Esophagus squamous epithelium (tissue), 5 donors: ENCODE measurements at places on chromosomes 6 and 20.

GRCh38 chr6:36362551-36363370 is 24.7 kb downstream of the ETV7 start:
- no peaks in the 10 kb centered on the region for H3K36me3 ChIP-seq
- H3K27me3 ChIP-seq = no peaks in the 10 kb centered on the region
- H3K27ac ChIP-seq = no peak overlapping the region

DNA sequence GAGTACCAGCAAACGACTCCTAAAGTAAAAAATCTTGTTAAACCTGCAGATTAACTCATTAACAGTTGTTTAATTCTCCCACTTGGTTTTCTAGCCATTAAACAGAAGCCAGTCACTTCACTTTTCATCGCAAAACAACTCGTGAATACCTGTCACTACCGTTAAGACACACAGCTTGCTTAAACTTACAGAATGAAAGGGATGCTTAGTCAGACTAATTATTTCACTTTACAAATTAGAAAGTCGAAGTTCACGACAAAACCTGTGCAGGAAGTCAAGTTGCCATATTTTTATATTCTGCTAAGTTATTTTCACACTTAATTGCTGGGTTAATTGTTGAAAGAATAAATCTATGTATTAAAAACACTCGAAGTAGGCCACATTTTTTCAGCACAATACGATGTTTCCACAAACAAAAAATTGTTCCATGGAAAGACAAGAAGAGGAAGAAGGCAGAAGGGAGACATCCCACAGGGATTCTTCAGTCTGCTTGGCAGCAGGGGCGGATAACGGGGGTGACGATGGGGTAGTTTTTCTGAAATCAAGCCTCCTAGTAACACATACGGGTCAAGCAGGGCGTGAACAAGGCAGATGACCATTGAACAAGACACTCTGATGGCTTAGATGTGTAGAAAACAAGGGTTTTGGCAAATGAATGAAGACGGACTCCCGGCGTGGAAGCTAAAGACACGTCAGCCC is 933 bp downstream of the SSR1 start:
- no peaks in the 10 kb centered on the region for H3K4me1 ChIP-seq
- peak overlapping the region; percentile 93 for H3K27ac ChIP-seq
- no peaks in the 10 kb centered on the region for H3K27me3 ChIP-seq
- H3K4me3 ChIP-seq = peak overlapping the region; percentile 74

DNA sequence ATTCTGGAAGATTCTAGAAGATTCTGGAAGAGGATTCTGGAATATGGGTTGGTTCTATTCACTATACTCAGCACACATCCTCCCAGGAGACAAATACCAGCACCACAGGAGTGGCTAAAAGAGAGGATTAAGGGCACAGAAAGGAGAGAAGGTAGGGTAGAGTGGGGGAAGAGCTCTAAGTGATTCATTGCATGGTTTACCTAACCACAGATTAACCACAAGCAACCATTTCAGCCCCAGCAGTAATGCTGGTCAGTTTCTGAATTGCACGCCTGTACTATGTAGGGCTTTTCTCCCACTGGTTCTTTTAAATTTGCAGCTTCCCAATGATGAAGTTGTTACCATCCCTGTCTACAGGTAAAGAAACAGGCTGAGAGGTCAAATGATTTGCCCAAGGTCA is 192.7 kb upstream of the PMEPA1 start:
- no peaks in the 10 kb centered on the region for H3K4me1 ChIP-seq
- H3K27me3 ChIP-seq = no peaks in the 10 kb centered on the region
- H3K36me3 ChIP-seq = no peaks in the 10 kb centered on the region
- H3K27ac ChIP-seq = no peak overlapping the region

- no peaks in the 10 kb centered on the region for H3K27me3 ChIP-seq
- no peak overlapping the region for H3K27ac ChIP-seq
- H3K4me1 ChIP-seq = peaks cover 2% of the 10 kb centered on the region
Measured at GRCh38 chr20:59047938-59048680, 5.5 kb upstream of the PRELID3B start.

GRCh38 chr6:39200498-39201020 is 28.7 kb downstream of the KCNK5 start:
- H3K27me3 ChIP-seq = no peaks in the 10 kb centered on the region
- H3K4me3 ChIP-seq = no peak overlapping the region
- H3K4me1 ChIP-seq = peaks cover 6% of the 10 kb centered on the region
- no peaks in the 10 kb centered on the region for H3K36me3 ChIP-seq
- H3K27ac ChIP-seq = no peak overlapping the region
